ENCODE measurements at places on chromosomes 6 and 20.
A peak's percentile ranks its signal among the peaks of the same experiment; 100 is the strongest.

- no peak for DNase-seq
Observed at GRCh38 chr6:23875006-23875405, 251.0 kb upstream of the NRSN1 start.

DNA sequence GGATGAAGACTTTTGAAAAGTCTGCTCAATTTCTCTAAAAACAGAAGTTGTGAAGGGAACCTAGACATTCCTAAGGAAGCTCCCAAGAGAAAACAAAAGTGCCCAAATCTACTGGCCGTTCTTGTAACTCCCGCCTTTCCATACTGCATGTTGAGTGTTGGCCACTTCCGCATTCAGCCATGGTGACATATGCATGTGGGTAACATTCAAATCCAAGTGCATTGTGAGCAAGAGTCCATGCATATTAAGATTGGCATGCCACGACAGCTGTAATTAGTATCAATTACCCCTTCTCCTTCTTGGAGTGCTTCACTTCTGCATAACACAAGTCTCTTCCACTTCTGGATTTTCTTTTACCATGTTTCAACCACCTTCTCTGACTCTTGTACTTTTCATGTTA lies 8.4 kb downstream of the SLC35D3 start:
- no peak for DNase-seq

DNA sequence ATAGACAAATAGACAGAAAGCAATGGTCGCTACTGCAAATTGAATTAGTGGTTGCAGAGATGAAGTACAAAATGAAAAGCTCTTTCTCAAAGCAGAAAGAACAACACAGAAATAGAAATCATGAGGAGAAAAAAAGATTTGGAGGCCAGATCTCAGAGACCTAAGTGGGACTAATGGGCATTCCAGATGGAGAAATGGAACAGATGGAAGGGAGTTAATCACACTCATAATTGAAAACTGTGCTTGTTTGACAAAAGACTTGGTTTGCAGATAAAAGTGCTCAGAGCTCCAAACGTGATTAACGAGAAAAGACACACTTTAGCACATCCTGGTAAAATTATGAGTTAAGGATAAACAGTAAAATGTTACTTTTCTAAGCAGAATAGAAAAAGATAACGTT lies 58.1 kb upstream of the SNRPB2 start:
- DNase-seq: no peak

- DNase-seq: no peak
Observed at GRCh38 chr20:62676976-62677375, 31.7 kb upstream of the NTSR1 start.

DNA sequence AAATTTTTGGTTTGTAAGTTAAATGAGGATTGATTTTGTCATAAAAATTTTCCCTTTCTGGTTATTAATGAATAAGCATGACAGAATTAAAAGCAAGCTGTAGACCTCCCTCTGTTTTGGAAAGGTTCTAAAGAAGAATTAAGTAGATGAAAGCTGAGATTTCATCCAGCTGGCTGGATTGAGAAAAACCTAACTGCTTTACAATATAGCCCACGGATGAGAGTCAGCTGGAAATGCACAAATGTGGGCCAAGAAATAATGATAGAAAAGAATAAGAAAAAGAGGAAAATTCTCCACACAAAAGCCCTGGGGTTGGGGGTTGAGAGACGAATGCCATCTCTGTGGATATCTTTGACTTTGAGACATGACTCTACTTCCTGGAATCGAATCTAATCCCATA lies 631.6 kb downstream of the HDGFL1 start:
- no peak for DNase-seq

GRCh38 chr6:52000064-52000463 lies 87.3 kb downstream of the PKHD1 start:
- DNase-seq: no peak

DNA sequence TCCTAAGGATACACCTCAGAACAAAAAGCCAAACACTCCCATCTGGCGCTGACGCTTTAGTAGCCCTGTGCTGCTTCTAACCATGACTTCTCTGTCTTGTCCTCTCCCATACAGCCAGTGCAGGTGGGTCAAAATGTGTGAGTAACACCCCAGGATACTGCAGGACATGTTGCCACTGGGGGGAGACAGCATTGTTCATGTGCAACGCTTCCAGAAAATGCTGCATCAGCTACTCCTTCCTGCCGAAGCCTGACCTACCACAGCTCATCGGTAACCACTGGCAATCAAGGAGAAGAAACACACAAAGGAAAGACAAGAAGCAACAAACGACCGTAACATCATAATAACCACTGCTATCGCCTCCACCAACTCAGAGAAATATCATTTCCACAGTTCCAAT lies 1.4 kb downstream of the DEFB132 start:
- peak; percentile 18 for DNase-seq
